Activated CD4-positive, CD25-positive, alpha-beta regulatory T cell treated with anti-CD3 and anti-CD28 coated beads, Interleukin-2, amount 50 U/mL, for 16 hours (primary cell): ENCODE measurements at places on chromosomes 16 and 17.
A peak's percentile ranks its signal among the peaks of the same experiment; 100 is the strongest.

- DNase-seq, result no peak
Measured at GRCh38 chr16:4021070-4021779, 95.0 kb downstream of the ADCY9 start.

DNA sequence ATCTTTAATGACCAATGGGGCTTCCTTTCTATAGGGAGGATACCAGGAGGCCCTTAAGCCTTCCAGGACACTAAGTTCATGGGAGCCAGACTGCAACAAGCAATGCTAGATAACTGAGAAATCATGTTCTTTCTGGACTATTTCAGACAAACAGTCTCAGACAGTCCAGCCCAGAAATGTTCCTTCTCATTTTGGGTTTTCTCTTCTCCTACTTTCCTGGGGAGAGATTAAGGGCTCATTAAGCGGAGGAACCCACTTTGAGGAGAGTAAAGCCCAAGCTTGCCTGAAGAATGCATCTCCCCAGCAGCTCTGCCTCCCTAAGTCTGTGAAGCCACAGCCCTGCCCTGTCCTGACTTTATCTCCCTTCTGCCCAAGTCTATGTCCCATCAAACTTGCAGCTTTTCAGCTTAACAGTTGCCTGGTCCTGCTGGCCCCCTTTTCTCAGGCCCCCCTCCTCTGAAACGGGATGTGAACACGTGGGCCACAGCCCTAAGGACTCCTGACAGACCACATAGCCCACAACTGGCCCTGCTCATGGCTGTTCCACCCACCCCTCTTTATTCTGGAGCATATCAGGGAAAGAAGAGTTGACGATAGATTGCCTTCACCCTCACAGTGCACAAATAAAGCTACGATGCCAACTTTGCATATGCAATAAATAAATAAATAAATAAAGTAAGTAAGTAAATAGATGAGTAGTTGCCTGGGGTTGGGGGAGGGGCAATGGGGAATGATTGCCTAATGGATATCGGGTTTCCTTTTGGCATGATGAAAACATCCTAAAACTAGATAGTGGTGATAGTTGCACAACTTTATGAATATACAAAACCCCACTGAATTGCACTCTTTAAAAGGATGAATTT is 111.0 kb downstream of the N4BP1 start:
- DNase-seq, result no peak

DNA sequence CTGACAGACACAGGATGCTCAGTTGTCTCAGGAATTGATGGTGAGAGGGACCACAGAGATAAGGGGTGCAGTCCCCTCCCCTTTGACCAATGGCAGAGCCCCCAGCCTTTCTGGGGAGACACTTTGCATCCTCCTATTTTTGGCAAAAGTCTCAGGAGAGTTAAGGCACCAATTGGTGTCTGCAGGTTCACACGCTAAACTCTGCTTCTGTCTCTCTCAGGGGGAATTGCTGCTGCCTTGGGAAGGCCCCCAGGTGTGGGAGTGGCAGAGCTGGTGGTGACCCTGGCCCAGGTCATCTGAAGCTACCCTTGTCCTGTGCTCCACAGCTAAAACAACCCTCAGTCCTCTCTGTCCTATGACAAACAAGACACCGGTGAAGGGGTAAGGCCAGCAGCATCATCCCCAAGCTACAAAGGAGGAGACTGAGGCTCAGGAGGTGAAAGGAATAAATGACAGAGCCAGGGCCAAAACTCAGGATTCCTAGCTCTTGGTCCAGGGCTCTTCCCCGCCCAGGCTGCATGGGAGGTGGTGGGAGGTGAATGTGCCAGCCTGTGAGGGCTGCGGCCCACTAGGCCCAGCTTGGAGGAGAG is 20.3 kb downstream of the OSBPL7 start:
- DNase-seq, result no peak

GRCh38 chr16:68296291-68296690 is 14.5 kb downstream of the SLC7A6OS start:
- no peak for DNase-seq

- no peak for DNase-seq
Measured at GRCh38 chr16:85649411-85650134, 36.5 kb downstream of the GSE1 start.

GRCh38 chr17:4179071-4179470 is 36.1 kb downstream of the CYB5D2 start:
- DNase-seq, result no peak

- DNase-seq, result no peak
Measured at GRCh38 chr16:78034530-78034929, 12.2 kb downstream of the CLEC3A start.

- DNase-seq, result peak; percentile 63
Measured at GRCh38 chr17:3796110-3796821, 4.7 kb downstream of the ITGAE start.

DNA sequence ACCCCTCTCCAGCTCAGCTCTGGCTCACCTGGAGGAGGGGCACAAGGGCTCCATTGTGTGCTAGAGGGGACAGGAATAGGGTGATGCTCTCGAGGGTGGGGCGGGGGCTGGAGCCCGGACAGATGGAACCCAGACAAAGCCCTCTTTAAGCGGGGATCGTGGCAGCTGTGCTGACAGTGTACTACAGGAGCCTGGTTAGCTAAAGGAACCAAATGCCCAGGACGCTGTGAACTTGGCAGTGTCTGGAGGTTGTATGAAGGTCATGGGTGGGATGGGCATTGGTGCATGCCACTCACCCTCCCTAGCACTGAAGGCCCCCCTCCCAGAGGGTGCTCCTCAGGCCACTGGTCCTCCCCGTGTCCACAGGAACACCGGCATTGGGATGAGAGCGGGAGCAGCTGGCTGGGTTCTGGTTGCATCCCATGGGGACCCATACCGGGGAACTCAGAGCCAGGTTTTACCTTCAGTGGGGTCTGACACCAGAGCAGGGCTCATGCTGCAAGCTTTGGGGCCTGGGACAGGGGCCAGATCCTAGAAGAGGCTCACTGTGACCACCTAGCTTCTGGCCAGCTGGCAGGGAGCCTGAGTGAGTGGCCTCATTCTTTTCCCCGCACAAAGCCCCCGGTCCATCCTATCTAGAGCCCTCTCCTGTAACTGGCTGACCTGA is 11.9 kb downstream of the KIF19 start:
- DNase-seq, result no peak
